ENCODE measurements at places on chromosomes 3 and 15.

GRCh38 chr3:108234387-108234957, 12.2 kb upstream of the IFT57 start:
- H3K4me1 ChIP-seq: no peaks in the 10 kb centered on the region
- no peak for DNase-seq
- H3K27me3 ChIP-seq: no peaks in the 10 kb centered on the region
- no peak overlapping the region for H3K4me3 ChIP-seq
- no peaks in the 10 kb centered on the region for H3K36me3 ChIP-seq
- H3K27ac ChIP-seq: no peak overlapping the region

DNA sequence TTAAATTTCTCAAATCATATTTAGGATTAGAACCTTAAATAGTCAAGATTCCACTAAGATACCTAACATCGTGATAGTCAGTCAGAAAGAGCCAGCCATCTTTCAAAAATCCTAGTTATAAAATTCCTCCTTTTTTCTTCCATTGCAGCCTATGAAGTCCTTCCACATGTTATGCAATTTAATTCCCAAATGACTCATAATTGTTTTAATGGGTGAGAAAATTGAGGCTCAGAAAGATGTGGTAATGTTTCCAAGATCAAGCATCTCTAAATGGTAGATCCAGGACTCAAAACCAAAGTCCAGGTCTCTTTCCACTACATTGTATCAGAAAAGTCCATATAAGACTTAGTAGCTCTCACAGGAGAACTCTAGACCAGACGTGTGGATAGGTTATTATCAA, 9.5 kb downstream of the CFAP44 start:
- no peak overlapping the region for H3K4me3 ChIP-seq
- H3K27ac ChIP-seq: no peak overlapping the region
- no peaks in the 10 kb centered on the region for H3K36me3 ChIP-seq
- no peaks in the 10 kb centered on the region for H3K27me3 ChIP-seq
- no peaks in the 10 kb centered on the region for H3K4me1 ChIP-seq

GRCh38 chr3:165522386-165522785, 314.8 kb downstream of the BCHE start:
- no peak for DNase-seq
- H3K4me1 ChIP-seq: no peaks in the 10 kb centered on the region
- H3K36me3 ChIP-seq: no peaks in the 10 kb centered on the region
- no peak overlapping the region for H3K4me3 ChIP-seq

DNA sequence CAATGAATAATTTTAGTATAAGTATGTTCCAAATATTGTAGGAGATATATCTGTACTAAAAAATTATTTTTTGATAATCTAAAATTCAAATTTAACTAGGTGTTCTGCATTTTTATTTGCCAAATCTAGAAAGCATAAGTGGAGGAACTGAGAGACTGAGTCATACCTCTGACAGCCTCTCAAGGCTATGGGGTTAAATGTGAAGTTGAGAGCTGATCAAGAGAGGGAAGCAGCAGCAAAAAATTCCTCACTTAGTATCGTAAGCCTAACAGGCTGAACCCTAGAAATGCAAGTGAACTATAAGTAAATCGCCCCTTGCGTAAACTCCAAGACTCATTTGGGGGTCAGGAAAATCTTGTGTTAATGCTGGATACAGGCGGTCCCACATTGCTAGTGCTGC, 12.8 kb upstream of the TOPAZ1 start:
- H3K4me3 ChIP-seq: no peak overlapping the region
- H3K4me1 ChIP-seq: no peaks in the 10 kb centered on the region
- DNase-seq: no peak
- no peak overlapping the region for H3K27ac ChIP-seq
- no peaks in the 10 kb centered on the region for H3K27me3 ChIP-seq

DNA sequence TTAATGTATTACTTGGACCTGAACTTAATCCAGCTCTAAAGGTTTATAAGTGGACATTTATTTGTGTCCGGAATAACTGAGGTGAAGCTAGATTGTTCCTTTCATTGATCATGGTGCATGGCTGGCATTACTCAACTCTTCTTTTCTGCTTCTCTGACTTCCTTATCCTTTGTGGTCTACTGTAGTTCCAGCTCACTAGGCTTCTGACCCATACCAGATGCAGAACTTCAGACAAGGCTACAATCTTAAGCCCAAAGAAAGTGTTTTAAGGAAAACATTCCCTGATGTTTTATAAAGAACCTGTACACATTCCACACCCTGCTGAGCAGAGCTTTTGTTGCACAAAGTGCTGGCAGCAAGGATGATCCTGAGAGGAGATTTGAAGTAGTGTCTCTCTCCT, 250.8 kb upstream of the TGFBR2 start:
- H3K36me3 ChIP-seq: no peaks in the 10 kb centered on the region
- H3K27me3 ChIP-seq: no peaks in the 10 kb centered on the region
- no peak for DNase-seq
- no peak overlapping the region for H3K27ac ChIP-seq
- no peak overlapping the region for H3K4me3 ChIP-seq

DNA sequence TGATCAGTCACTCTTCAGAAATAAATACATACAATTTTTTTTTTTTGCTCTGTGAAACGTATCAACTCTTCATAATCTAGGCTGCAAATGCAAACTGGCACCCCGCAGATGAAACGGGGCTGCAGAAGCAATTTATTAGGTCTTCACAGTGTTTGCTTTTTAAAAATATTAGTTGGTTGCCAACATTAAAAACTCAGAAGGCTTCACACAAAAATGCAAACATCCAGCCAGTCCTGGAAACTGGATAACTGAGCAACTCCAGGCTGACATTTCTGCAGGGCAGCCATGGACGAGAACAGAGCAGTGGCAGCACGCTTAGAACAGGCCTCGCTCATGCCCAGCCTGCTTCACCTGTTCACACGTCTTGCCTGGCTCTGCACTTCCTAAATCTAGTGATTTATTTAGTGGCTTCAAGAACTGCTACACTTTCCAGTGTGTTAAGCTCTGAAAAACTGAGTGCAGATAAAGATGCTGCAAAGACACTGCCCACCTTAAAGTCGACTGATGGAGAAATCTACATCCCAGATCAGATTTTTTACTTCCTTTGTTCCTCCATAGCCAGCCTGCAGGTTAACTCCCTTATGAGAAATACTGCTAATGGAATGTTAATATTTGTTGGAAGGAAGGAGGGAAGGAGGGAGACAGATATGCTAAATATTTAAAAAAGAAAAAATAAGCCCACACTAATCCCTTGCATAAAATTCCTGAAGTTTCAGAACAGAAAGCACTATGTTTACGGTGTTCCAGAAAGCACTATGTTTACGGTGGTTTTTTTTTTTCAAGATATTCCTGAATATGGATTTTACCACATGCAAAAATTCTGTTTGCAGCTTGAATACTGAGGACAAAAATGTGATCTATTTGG, 53.6 kb downstream of the SETMAR start:
- DNase-seq: no peak
- H3K4me1 ChIP-seq: no peaks in the 10 kb centered on the region
- no peak overlapping the region for H3K27ac ChIP-seq
- H3K27me3 ChIP-seq: no peaks in the 10 kb centered on the region

GRCh38 chr15:86336051-86336788, 256.5 kb downstream of the AGBL1 start:
- no peak overlapping the region for H3K4me3 ChIP-seq
- H3K27me3 ChIP-seq: no peaks in the 10 kb centered on the region
- no peak for DNase-seq
- H3K36me3 ChIP-seq: no peaks in the 10 kb centered on the region
- no peak overlapping the region for H3K27ac ChIP-seq
- no peaks in the 10 kb centered on the region for H3K4me1 ChIP-seq

DNA sequence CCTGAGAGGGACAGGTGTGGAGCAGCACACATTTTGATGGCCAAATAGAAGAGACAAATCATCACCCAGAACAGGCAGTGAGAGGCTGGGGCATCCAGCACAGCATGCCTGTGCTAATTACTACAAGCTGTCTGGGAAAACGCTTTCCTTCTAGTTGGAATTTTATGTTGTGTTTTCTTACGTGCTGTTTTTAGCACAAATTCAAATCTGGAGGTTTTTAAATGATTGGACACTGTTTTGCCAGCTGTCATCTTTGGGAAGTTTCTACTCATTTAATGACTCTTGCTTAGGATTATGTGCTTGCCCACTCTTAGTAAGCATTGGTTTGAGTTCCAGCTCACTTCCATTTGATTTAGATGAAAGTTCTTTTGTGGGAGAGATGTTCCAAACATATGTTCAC, 43.5 kb downstream of the EAF1 start:
- H3K36me3 ChIP-seq: no peaks in the 10 kb centered on the region
- DNase-seq: no peak
- H3K4me1 ChIP-seq: no peaks in the 10 kb centered on the region
- H3K27me3 ChIP-seq: no peaks in the 10 kb centered on the region
- no peak overlapping the region for H3K4me3 ChIP-seq

DNA sequence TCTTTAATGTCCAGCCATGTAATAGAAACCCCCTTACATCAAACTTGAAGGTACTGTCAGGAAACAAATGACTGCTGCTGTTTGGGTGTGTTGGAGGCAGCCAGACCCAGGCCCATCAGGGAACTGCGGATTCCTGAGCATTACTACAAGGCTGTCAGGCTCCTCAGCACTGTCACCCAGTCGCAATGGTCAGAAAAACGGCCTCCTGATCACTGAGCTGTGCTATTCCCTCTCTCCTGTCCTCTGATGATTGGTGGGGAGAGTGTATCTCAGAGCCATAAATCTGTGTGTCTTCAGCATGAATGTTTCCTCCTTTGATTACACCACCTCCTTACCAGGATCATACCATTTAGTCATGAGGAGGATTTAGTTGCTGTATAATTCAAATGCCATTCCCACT, 135.2 kb upstream of the GADL1 start:
- no peak overlapping the region for H3K27ac ChIP-seq
- no peak overlapping the region for H3K4me3 ChIP-seq
- H3K27me3 ChIP-seq: no peaks in the 10 kb centered on the region
- peaks cover 15% of the 10 kb centered on the region for H3K36me3 ChIP-seq
- DNase-seq: no peak

GRCh38 chr3:15491143-15491542, 30.4 kb downstream of the COLQ start:
- H3K4me1 ChIP-seq: peaks cover 3% of the 10 kb centered on the region
- no peak overlapping the region for H3K4me3 ChIP-seq

DNA sequence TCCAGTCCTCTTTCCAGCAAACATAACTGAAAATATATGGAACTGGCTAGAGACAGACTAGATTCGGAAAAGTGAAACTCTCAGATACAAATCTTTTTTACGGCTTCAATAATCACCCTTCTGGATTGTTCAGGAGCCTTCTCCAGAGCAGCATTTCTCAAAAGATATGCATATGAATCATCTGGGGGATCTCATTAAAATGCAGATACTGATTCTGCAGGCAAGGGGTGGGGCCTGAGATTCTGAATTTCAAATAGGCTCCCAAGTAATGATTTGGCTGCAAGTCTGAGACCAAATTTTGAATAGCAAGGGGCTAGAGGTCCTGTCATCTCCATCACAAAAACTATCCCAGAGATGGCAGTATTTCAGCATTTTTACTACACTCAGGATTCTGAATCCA, 165.4 kb downstream of the CTNNB1 start:
- peaks cover 12% of the 10 kb centered on the region for H3K4me1 ChIP-seq
- no peak overlapping the region for H3K4me3 ChIP-seq
- H3K27ac ChIP-seq: no peak overlapping the region
- peaks cover 4% of the 10 kb centered on the region for H3K36me3 ChIP-seq

GRCh38 chr3:120147072-120147871, 53.0 kb upstream of the GSK3B start:
- H3K4me3 ChIP-seq: no peak overlapping the region
- no peaks in the 10 kb centered on the region for H3K27me3 ChIP-seq
- no peak overlapping the region for H3K27ac ChIP-seq
- DNase-seq: peak; percentile 41
- no peaks in the 10 kb centered on the region for H3K36me3 ChIP-seq

- H3K4me1 ChIP-seq: peaks cover 2% of the 10 kb centered on the region
- DNase-seq: peak; percentile 75
- peaks cover 41% of the 10 kb centered on the region for H3K36me3 ChIP-seq
- peak overlapping the region; percentile 95 for H3K4me3 ChIP-seq
Observed at GRCh38 chr3:49092938-49093852, 676 bp downstream of the QRICH1 start.

DNA sequence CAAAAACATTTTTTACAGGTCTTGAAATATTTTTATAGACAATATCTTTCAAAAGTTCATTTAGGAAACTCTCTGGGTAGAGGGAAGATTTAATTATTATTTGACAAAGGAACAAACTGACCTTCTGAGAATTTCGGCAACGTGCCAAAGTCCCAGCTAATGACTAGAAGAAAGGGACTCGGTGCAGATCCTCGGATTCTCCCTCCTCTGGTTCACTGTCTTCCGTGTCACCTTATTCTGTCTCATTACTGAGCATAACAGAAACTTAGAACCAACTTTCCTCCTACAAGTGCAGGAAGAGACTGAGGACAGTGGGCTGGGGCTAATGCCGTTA, 339.1 kb downstream of the MECOM start:
- no peaks in the 10 kb centered on the region for H3K27me3 ChIP-seq
- no peak overlapping the region for H3K27ac ChIP-seq
- H3K36me3 ChIP-seq: no peaks in the 10 kb centered on the region
- H3K4me3 ChIP-seq: no peak overlapping the region
- H3K4me1 ChIP-seq: no peaks in the 10 kb centered on the region

GRCh38 chr15:56492791-56493555, 28.0 kb upstream of the MNS1 start:
- H3K4me3 ChIP-seq: no peak overlapping the region
- no peak overlapping the region for H3K27ac ChIP-seq
- H3K4me1 ChIP-seq: no peaks in the 10 kb centered on the region
- DNase-seq: no peak

DNA sequence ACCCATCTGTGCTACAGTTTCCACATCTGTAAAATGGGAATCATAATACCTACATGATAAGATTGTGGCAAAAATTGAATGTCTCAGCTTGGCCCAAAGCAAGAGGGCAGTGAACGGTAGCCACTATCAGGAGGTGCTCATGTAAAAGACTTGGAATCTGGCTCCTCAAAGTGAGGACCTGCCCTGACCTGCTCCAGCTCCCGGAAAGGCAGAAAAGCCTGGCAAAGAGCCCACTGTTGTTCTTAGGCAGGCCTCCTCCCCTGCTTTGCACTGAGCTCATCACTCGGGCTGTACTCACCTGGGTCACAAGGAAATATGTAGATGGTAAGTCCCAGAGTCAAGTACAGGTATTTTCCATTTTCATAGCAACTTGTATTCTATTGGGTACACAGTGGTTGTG, 250.7 kb upstream of the TBL1XR1 start:
- no peak for DNase-seq
- no peaks in the 10 kb centered on the region for H3K4me1 ChIP-seq
- no peak overlapping the region for H3K27ac ChIP-seq
- H3K27me3 ChIP-seq: no peaks in the 10 kb centered on the region
- no peak overlapping the region for H3K4me3 ChIP-seq

- peaks cover 5% of the 10 kb centered on the region for H3K4me1 ChIP-seq
- no peak overlapping the region for H3K27ac ChIP-seq
- no peak overlapping the region for H3K4me3 ChIP-seq
- H3K36me3 ChIP-seq: no peaks in the 10 kb centered on the region
Observed at GRCh38 chr3:55859305-55859704, 372.2 kb upstream of the WNT5A start.
